ENCODE measurements at places on chromosomes 11 and 22.

- no peak for DNase-seq
Observed at GRCh38 chr11:13687271-13687670, 18.8 kb downstream of the FAR1 start.

DNA sequence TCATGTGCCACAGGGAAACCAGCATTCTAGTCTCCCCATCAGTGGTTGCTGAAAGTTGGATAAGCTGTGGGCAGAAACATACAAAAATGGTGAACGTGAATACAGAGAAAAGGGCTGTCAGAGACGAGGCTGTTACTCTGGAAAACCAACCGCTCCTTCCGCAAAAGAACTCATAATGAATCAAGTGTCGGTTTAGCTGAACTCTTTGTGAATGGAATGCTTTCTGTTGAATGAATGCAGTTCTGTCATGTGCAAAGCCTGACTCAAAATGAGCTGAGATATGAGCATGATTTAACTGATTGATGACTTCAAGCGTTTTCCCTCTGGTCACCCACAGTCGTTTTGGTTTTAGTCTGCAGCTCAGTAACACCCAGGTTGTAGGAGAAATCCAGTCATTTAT lies 298.3 kb downstream of the ETS1 start:
- DNase-seq: no peak

DNA sequence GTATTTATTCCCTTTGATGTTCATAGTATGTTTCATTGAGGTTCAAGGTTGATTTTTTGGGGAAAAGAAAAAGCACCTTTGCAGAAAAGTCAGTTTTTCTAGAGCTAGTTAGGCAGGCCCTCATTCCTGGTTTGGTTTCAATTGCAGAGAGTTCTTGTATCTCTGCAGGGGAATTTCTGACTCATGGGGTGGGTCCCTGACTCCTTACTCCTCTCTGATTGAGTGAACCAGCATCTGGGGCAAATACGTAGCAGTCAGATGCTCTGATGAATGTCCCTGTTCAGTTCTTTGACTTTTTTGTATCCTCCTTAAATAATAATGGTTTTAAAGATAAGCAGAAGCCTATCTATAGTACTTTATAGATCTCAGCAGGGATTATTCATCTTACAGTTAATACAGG lies 7.7 kb upstream of the NCR3LG1 start:
- DNase-seq: no peak

DNA sequence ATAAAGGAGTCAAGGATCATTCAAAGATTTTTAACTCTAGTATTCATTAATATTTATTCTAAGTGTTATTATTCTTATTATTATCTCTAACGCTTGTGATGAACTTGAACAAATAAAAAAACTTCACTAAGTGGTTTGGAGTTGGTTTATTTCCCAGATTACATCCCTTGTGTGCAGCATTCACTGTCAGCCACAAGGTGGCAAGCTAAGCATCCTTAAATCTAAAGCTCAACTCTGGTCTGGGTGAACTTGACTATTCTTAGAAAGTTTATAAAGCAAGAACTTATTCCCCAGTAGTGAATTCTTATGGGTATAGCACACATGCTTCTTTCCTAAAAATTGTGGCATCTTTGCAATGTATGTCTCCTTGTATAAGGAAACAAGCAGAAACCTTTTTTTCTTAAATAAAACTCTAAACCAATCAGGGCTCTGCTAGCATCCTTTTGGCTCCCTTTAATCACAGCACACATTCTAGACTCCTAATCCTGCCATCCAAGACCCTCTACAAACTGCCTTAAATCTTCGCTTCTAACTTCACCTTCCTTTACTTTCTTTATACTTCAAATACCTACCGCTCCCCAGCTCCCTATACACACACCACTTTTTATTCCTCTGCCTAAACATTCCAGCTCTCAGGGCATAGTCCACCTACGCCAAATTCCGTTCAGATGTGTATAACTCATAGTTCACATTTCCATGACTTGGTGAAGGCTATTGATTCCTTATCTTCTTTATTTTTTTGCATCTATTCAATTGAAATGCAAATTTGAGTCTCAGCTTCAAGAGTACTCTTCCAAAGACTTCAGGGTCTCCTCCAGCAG lies 1068.8 kb downstream of the DLG2 start:
- DNase-seq: no peak

GRCh38 chr11:12845739-12846358 lies 163.3 kb upstream of the RASSF10 start:
- no peak for DNase-seq
